Amniotic stem cell (primary cell): ENCODE measurements at places on chromosomes 2 and 18.

- DNase-seq = no peak
Measured at GRCh38 chr18:55763805-55764204, 175.8 kb upstream of the TCF4 start.

- DNase-seq = no peak
Measured at GRCh38 chr2:21811541-21811940, 687.8 kb downstream of the TDRD15 start.

- no peak for DNase-seq
Measured at GRCh38 chr18:37306432-37306831, 259.2 kb downstream of the CELF4 start.

GRCh38 chr2:212863185-212863588 lies 288.2 kb downstream of the IKZF2 start:
- DNase-seq = no peak

GRCh38 chr2:144181001-144181400 lies 338.9 kb downstream of the ZEB2 start:
- DNase-seq = no peak

DNA sequence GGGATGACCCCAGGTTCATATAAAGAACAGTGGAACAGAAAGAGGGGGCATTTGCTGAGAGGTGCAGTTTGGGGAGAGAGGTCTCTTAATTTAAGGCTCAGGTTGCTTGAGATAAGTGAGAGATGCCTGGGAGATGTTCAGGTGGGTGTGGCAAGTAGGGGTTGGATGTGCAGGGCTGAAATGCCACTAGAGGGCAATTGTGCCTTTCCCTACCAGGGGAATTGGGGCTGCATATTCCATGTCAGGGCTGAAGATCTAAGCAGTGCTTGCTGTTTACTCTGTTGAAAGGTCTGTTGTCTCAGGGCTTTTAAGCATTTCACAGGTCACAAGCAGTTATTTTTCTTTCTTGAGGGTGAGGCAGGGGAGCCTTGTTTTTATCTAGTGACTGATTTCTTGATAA lies 7.8 kb downstream of the CCDC85A start:
- peak; percentile 70 for DNase-seq

- DNase-seq = no peak
Measured at GRCh38 chr18:3840766-3841165, 390.8 kb downstream of the TGIF1 start.
